ENCODE measurements at places on chromosomes 7 and 10.
A peak's percentile ranks its signal among the peaks of the same experiment; 100 is the strongest.

DNA sequence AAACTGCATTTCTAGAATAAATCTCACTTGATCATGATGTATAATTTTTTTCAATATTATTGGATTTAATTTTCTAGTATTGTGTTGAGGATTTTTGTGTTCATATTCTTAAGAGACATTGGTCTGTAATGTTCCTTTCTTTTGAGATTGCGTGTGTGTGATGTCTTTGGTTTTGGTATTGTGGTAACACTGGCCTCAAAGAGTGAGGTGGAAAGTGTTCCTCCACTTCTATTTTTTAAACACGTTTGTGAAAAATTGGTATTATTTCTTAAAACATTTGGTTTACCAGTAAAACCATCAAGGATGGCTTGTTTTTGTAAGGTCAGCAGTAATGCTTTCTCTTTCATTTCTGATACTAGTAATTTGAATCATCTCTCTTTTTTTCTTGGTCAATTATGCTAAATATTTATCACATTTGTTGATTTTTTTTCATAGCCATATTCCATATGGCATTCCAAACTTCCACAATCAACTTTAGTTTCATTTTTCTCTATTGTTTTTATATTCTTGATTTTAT, 290.2 kb upstream of the CDC14C start:
- DNase-seq: no peak

- DNase-seq: peak; percentile 37
Observed at GRCh38 chr7:144834641-144835144, 1.2 kb downstream of the TPK1 start.

DNA sequence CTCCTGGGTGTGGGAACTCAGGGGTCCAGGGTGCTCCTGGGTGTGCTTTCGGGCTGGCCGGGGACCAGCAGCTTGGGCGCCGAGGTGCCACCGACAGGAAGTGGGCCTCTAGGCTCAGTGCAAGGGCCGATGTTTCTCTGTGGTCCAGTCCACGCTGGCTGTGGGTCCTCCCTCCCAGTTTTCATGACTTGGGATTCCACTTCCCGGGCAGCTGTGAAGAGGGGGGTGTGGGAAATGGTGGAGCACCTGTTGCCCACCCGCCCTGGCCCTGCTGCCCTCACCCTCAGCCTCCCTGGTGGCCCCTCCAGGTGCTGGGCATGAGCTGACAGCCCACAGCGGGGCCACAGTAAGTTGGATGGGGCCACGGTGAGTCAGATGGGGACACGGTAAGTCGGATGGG, 58.5 kb downstream of the NKX6-2 start:
- no peak for DNase-seq

DNA sequence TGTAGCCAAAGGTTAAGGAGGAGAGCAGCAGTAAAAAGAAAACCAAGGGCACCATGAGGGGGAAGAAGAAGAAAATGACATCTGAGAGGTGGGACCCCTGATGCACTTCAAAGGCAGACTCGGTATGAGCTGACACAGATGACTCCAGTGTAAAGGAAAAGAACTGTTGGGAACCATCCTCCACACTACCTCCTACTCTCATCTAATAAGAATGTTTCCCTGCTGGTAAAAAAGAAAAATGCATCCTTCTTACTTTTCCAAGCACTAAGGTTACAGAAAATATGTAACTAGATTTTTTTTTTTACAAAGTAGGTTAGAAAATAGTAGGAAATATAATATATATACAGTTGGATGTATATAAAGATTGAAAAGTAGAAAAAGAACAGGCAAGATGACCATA, 16.9 kb downstream of the TAS2R41 start:
- DNase-seq: no peak

Measured in RCC 7860 (cell line).